ENCODE measurements at places on chromosomes 5 and 9.
A peak's percentile ranks its signal among the peaks of the same experiment; 100 is the strongest.

DNA sequence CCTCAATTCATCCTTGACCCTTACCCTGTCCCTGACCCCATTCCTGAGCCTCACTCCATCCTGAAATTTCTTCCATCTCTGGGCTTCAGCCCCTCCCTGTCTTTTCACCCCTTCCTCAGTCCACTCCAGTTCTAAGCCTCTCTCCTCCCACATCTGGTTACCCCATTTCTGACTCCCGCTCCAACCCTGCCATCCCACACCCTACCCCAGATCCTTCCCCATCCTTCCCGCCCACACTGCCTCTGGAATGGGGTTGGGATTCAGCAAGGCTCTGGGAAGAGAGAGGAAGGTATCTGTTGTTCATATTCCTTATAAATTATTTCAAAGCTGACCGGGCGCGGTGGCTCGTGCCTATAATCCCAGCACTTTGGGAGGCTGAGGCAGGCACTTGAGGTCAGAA is 29.9 kb upstream of the MVB12B start:
- DNase-seq, result no peak

GRCh38 chr9:90505695-90506094 is 136.9 kb downstream of the DIRAS2 start:
- no peak for DNase-seq

DNA sequence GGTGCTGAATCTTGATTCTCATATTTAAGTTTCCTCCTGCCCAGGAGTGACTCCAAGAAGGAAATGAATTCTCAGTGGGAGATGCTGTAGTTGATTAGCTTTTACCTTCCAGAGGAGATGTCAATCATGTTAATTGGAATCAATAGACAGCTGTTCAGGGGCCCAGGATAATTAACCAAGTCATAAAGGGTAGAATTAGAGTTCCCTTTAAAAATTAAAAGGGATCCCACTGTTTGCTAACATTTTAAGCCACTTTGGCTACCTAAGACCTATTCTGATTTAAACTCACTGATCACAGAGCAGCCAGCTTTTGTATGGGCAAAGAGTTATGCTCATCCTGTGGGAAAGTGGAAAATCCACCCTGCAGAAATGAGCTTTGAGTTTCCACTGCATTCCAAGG is 249.6 kb downstream of the SLIT3 start:
- DNase-seq, result no peak

DNA sequence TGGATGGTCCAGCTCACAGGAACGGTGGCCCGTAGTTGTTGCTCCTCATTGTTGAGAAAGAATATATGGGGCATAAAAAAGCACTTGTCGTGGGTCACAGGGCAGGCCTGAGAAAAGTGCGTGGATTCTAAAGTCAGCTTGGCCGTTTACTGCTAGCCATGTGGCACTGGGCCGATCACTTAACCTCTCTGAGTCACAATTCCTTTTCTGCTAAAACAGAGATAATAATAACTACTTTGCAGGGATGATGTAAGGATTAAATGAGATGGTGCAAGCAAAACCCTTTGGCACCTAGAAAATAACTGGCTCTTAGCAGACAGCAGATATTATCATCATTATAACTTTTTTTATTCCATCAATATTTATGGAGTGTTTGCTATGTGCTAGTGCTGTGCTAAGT is 579.7 kb downstream of the CCDC171 start:
- no peak for DNase-seq

DNA sequence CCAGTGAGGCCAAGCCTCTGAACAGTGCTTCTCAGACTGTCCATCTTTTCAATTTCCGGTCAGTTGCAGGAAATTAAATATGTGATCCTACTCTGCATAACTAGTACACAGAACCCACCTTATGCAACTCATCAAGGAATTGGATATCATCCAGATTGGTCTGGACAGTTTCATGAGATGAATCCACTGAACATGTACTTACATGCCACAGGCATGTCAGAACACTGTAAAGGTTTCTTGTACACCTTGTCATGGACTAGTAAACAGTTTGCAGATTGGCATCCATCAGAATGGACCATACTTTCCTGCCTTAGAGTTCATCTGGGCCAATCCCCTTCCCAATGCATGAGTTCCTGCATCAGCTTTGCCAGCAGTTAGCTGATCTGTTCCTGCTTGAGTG is 30.4 kb downstream of the GARNL3 start:
- DNase-seq, result no peak

DNA sequence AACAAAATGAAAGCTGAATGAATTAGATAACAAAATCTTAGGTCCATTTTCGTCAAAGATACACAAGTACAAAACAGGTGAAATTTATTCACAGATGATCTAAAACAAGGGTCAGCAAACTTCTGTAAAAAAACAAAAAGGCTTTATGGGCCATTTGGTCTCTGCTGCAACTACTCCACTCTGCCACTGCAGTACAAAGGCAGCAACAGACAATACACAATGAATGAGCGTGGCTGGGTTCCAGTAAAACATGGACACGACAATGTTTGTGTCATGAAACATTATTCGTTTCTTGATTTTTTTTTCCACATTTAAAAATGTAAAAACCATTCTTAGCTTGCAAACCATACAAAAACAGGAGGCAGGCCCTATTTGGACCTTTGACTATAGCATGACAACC is 71.9 kb downstream of the ECPAS start:
- no peak for DNase-seq

GRCh38 chr9:74728176-74728575 is 159.5 kb downstream of the TRPM6 start:
- no peak for DNase-seq

DNA sequence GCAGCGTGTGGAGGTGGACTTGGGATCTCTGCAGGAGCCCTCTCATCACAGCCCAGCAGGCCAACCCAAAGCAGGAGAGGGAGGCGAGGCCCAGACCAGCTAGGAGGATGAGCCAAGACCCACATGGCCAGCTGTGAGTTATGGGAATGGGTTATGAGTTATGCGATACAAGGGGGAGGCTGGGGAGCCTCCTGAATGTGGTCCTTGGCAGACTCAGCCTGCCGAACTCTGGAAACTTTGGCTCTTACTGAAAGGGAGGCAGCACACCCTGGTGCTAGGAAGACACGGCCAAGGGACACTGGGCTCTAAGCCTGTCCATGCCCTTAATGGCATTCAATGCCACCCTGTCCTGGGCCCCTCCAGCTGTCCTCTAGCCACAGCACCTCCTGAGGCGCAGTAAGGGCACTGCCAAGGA is 7.7 kb upstream of the VAV2 start:
- no peak for DNase-seq

GRCh38 chr9:33117796-33118195 is 41.3 kb upstream of the SMU1 start:
- no peak for DNase-seq

GRCh38 chr9:21985964-21986667 is 8.1 kb downstream of the CDKN2A start:
- no peak for DNase-seq

DNA sequence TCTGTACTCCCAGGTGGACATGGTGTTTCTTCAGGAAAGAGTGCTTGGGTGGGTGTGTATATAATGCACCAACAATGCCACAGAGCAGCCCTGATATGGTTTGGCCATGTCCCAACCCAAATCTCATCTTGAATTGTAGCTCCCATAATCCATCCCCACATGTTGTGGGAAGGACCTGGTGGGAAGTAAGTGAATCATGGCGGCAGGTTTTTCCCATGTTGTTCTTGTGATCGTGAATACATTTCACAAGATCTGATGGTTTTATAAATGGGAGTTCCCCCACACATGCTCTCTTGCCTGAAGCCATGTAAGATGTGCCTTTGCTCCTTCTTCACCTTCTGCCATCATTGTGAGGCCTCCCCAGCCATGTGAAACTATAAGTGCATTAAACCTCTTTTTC is 158.5 kb downstream of the NR3C1 start:
- no peak for DNase-seq

- DNase-seq, result no peak
These were observed 89.1 kb upstream of the NFIB start for GRCh38 chr9:14403081-14403480.

DNA sequence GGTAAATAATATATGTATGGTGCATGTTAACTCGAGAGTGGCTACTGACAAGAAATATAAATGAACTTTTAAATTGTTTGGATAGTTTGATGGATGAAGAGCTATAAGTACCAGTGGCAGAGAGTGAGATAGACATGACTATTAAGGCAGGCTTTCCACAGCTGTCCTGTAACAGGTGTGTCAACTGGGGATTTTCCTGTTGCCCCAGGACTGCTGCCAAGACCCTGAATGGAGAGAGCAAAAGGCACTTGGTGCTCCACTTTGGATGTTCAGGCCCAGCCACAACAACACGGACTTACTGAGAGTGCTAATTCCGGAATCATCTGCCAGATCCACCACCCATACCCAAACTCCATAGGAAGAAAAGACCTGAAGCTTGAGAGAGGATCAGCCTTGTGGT is 215.1 kb downstream of the SEC61B start:
- DNase-seq, result peak; percentile 13

- DNase-seq, result no peak
These were observed 50.9 kb downstream of the GOLPH3 start for GRCh38 chr5:32123058-32123805.

DNA sequence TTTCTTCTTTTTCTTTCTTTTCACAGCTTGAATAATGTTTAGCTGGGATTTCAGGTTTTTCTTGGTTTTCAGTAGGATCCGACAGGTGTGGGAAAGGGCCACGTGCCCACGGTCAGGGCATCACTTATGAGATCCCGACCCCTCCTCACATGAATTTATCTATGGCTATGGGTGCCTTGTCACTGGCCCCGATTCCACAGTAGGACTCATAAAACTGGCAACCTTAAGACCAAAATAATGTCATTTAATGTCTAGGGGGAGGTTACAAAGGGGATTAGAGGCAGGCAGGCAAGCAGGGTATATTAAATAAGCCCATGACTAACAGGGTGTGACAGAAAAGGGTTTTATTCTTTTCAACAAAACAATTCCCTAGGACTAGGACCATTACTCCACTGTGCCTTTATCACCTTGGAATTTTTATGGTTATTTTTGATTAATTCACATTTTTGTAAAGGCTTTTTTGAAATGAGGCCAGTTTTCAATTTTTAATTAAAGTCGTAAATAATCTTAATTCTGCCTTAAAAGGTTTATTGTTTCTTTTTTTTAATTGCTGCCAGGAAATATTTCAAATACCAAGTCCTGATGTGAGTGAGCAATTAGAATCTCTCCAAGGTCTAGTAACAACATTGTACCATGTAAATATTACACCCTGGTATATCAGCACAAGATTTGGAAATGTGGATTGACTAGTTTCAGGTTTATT is 370.4 kb downstream of the GLIS3 start:
- no peak for DNase-seq

DNA sequence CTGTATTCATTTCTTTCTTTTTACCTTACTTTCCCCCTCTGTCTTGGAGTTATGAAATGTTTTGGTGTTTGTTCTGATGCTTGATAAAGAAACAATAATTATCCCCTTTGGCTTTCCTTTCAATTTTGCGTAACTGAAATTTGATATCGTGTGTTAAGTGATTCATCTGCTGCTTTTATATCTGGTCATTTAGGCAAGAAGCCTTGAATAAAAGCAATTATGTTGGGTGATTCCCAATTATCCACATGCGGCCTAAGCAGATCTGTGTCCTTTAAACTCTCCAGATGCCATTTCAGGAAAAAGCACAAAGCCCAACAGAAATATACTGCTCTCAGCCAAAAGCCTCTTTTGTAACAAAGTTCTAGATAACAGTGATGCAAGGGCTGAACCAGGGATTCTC is 92.8 kb downstream of the TAF11L14 start:
- DNase-seq, result no peak

DNA sequence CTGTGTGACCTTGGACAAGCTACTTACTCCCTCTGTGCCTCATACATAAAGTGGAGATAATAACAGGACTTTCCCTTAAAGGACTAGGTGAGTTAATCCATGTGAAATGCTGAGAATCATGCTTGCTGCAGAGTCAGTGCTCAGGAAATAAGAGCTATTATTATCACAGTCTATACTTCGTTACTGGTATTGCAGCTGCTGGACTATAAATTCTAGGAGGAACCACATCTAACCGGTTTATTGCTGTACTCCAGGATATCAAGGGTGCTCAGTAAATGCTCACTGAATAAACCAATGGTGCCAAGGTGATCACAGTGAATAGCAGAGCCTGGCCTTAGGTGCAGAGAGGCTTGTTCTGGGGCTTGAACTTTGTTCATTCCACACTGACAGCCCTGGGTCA is 69.3 kb downstream of the HSPA4 start:
- no peak for DNase-seq

DNA sequence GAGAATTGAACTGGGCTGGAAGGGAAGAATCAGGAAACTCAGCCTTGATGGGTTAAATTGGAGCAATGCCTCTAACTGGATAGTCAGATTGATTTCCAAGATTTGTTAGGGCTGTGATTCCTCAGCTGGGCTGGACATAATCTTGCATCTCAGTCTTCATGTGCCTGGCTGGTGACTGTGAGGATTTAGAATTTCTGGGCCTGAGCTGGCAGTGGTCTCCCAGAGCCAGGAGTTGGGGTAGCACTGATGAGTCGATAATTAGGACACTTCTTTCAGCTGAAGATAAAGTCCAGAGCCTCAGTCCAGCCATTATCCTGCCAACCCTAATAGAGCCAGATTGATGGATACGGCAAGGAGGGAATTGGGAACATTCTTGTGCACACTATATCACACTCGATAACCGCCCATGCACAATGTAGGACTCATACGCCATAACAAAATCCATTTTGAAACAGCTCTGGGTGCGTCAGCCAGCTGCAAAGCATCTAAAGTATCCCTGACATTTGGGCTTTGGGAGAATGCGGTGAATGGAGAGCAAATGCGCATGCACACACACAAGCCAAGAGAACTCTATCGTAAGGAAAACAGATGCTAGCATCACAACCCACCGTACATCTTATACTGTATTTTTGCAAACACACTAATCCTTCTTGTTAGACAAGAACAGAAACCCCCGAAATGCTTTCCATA is 405.1 kb upstream of the KLF4 start:
- no peak for DNase-seq

DNA sequence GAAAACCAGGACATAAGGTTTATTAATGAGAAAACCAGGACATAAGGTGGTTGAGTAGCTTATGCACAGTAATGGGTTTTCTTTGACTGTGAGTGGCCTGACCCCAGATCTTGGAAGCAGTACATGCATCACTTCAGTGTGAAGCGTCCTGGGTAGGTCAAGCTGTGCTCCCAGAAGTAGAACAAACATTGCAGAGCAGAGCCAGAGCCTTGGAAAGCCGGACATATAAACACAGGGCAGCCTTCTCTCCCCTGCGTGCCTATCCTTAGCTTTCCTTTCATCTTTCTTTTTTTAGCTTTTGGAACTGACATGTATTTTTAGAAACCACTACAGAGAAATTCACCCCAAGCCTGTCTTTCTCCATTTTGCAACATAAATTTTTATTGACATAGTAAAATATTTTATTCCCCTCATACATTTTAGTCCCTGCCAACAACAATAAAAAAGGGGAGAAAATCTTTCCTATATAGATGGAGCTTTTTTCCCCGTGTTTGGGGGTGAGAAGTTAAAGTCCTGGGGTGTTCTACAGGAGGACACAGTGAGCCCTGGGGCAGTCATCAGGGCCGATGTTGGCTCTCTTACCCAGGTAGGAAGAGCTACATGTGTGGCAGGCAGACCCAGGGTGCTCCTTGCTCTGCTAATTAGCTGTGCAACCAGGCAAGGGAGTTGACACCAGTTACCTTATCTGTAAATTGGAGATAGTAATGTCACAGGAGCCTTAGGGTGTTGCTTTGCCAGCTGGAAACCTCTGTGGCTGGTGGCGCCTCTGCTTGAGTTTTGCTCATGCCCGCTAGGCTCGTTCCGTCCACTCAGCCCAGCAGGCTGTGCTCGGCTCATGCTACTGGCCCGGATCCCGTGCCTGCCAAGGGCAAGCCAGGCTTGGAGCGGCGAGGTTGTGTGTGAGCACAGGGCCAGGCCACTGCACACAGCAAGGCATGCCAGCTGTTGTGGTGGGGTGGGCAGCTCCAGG is 389.6 kb downstream of the KDM4C start:
- DNase-seq, result no peak
